ENCODE measurements at places on chromosomes 5 and 9. TPM values are rescaled to one million over a fixed set of nuclear protein-coding genes. Genes with fewer than 3 reads are reported as not detected.

ANKH gene
- total RNA-seq, result 14.0 TPM

FAM200C gene
- 2.6 TPM for total RNA-seq

ABITRAM gene
- total RNA-seq, result 11.8 TPM

PTGR1 gene
- total RNA-seq, result 63.7 TPM

ARL14EPL gene
- not detected for total RNA-seq

STC2 gene
- 10.2 TPM for total RNA-seq

TRIM32 gene
- total RNA-seq, result 24.6 TPM

SPAAR gene
- total RNA-seq, result not detected

GFI1B gene
- total RNA-seq, result not detected

ZNF367 gene
- 11.7 TPM for total RNA-seq

ZNF622 gene
- total RNA-seq, result 35.8 TPM

SH3RF2 gene
- 37.1 TPM for total RNA-seq

GABRA6 gene
- total RNA-seq, result not detected

BHMT gene
- not detected for total RNA-seq

PCDHB13 gene
- total RNA-seq, result 0.07 TPM

FLT4 gene
- 0.17 TPM for total RNA-seq

PLEKHG4B gene
- total RNA-seq, result not detected

CFAP90 gene
- total RNA-seq, result not detected
